ENCODE measurements at places on chromosomes 16 and 17.
A peak's percentile ranks its signal among the peaks of the same experiment; 100 is the strongest.

DNA sequence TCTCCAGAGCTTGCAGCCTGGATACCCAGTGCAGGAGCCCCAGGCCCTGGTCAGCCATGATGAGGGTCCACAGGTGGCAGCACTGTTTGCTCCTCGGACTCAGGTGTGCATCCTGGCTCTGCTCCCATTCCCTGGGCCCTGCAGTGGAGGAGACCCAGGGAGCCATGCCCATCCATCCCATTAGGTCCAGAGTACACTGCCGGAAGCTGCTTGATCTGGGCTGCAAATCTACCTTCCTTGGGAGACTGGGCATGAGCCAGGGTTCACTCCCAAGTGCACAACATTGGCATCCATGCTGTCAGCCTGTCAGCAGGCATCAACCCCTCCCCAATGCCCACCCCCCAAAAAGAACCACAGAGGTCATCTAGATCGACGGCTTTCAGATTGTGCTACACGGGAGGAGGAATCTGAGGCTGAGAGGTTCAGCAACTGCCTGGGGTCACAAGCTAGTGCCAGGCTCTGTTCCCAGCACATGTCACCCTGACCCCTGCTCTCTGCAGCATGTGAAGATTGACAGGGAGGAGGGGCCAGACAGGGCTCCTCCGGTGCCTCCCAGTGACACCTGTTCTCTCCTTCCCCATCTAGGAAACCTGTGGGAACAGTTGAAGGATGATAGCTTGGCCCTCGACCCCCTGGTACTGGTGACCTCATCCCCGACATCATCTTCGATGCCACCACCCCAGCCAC is 15.7 kb downstream of the UNC119 start:
- no peak for DNase-seq

DNA sequence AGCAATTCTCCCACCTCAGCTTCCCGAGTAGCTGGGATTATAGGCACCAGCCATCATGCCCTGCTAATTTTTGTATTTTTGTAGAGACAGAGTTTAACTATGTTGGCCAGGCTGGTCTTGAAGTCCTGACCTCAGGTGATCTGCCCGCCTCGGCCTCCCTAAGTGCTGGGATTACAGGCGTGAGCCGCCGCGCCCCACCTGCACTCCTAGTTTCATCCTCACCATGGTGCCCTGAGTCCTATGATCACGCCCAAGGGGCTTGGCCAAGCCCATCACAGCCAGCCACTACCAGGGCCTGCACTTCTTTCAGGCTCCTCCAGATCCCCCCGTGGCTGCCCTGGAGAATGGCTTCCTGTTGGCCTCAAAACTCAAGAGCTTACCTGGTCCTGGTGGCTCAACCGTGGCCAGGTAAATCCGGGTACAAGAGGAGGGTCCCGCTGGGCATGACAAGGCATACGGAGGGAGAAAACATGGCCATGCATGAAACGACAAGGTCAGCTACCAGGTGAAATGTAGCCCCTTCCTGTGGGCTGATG is 20.4 kb upstream of the TFAP4 start:
- no peak for DNase-seq

DNA sequence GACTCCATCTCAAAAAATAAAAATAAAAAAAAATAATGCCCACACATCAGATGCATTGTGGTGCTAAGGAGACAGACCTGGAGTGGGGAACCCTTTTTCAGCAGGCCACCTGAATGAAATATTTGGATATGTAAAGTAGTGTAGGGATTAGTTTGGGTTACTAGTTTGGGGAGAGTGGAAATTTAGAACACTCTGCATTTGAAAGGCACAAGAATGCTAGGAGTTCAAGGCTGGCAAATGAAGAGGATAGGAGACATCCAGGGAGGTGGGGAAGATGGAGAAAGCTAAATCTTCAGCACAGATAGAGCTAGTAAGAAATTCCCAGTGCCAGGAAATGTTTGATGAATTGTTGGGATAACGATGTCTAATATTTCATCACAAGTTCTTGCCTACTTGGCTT is 298.3 kb upstream of the ERCC4 start:
- no peak for DNase-seq

GRCh38 chr16:89700649-89701424 is 668 bp downstream of the SPATA2L start:
- peak; percentile 64 for DNase-seq

DNA sequence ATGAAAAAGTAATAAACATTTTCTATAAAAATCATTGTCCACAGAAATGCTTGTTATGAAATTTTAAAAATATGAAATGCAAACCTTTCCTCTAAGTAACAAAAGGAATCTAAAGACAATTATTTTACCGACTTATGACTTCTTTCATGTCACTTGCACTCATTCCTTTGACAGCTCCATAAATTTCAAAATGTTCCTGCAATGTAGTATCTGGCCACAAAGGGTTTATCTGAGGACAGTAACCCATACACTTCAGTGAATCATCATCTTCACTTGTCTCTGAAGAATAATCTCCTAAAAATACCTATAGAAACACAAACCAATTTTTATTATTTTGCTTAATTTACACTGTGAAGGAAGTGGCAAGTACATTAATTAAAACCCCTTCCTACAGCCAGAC is 25.6 kb upstream of the ABCA10 start:
- DNase-seq = no peak

DNA sequence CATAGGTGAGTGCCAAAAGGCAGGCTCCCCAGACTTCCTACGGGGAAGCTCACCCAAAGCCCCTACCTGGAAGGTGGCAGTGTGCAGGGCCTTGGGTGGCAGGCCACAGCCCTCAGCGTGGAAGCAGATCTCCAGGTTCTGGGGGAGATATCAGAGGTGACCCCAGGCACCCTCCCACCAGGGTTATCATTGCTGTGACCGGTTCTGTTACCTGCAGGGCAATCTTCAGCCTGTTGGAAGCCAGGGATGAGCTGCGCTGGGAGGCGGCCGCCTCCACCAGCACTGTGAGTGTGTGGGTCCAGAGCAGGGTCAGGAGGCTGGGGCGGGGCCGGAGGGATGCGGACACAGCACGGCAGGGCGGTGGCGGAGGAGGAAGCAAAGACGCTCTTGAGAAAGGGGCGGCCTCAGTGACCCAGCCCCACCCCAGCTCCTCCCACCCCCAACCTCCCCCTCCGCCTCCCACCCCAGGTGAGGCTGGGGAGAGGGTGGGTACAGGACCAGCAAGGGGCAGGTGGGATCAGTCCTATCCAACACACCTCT is 13.1 kb downstream of the UNC13D start:
- no peak for DNase-seq

- DNase-seq = no peak
These were observed 141.6 kb downstream of the CDRT15L2 start for GRCh38 chr17:20721171-20721570.

DNA sequence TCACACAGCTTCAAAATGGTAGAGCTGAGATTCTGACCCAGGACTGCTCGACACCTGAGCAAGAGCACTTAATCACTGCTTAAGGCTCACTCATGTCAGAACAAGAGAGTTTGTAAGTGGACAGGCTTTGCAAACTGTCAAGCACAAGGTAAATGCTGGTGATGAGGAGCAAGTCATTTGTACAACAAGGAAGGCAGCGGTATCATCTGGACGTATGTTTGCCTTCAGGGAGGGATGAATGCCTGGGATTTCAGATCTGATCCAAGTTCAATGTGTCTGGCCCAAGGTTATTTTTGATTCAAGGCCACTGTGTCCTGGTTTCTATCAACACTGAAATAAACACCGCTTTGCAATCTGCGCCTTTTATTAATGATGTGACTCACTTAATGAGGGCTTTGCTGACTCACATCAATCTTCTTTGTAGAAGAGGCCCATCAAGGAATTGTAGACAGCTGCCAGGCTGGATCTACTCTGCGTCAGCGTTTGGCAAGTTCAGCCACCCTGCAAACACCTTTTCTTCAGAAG is 174.4 kb upstream of the HS3ST3A1 start:
- no peak for DNase-seq

- no peak for DNase-seq
These were observed 22.6 kb upstream of the CACNG4 start for GRCh38 chr17:66941773-66942450.

DNA sequence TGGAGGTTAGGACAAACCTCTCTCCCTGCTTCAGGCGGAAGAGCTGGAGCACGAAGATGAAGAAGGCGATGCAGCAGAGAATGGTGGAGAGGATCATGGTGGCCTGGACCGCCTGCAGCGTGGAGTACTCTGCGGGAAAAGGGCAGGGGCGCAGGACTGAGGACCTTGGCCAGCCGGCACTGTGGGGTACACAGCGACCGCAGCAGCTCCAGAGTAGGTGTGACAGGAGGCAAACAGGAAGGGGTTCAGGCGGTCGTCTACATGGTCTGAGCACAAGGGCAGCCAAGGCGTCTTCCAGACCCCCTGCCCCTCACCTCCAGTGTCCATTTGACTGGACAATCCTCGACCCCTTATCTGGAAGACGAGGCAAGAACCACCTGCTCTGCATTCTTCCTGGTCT is 42.5 kb downstream of the EMP2 start:
- no peak for DNase-seq

GRCh38 chr16:85967111-85967510 is 68.1 kb downstream of the IRF8 start:
- no peak for DNase-seq

DNA sequence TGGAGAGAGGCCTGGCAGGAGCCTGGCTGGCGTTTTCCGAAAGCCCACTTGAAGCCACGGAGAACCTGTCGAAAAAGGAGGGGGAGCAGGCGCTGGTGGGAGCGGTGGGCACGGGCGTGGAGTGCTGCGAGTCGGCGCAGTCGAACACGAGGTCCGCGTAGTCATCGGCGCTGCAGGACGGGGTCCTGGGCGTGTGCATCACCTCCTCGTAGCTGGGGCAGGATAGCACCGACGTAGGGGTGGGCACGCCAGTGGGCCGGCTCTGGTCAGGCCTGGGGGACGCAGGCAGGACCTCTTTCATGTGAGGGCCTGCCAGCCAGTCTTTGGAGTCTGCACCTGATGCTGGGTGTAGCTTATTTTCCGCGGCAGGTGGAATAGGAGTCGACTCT is 63.7 kb downstream of the ZNF778 start:
- DNase-seq = no peak

GRCh38 chr16:51155199-51155607 is 4.1 kb upstream of the SALL1 start:
- DNase-seq = no peak

- DNase-seq = no peak
These were observed 18.2 kb downstream of the COTL1 start for GRCh38 chr16:84599521-84600202.

DNA sequence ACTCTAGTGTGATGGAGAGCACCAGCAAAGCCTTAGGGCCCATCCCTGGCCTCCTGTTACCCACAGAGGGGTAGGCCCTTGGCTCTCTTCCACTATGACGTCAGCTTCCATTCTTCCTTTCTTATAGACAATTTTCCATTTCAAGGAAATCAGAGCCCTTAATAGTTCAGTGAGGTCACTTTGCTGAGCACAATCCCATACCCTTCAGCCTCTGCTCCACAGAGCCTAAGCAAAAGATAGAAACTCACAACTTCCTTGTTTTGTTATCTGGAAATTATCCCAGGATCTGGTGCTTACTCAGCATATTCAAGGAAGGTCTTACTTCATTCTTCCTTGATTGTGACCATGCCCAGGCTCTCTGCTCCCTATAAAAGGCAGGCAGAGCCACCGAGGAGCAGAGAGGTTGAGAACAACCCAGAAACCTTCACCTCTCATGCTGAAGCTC is at the start of gene CCL8:
Gene CCL8, plus strand, starts transcription at position 397 of the 445 bp plus-strand sequence. CDS start 67 bp downstream, outside the sequence.
- no peak for DNase-seq

GRCh38 chr17:16460796-16461605 is 31.0 kb downstream of the LRRC75A start:
- DNase-seq = no peak

- DNase-seq = peak; percentile 64
These were observed at the start of gene CORO6 for GRCh38 chr17:29622337-29623282. CORO6 (minus strand) TSS chr17:29622912; CDS start chr17:29621421, 1,491 bp downstream.
